NCI-H2171 (cell line): ENCODE measurements at places on chromosomes 2 and 18.

GRCh38 chr2:71563872-71564271 is 110.5 kb downstream of the DYSF start:
- DNase-seq, result no peak

DNA sequence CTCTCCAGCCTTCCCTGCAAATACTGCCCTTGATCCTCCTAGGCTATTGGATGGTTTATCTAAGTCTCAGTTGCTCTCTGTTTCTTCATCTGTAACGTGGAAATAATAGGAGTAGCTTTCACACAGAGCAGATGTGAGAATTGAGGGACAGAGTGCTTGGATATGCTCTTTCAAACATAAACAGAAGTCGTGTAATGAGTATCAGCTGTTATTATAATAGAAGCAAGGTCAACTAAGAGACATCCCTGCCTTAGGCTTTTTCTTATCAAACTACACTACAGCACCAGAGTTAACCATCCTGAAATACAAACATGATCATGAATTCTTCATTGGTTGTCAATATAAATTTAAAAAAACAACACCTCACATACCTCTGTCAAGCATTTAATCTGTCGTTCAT is 138.2 kb downstream of the DOK6 start:
- no peak for DNase-seq

- DNase-seq, result no peak
These were observed 680 bp downstream of the TTN start for GRCh38 chr2:178806543-178806942.

DNA sequence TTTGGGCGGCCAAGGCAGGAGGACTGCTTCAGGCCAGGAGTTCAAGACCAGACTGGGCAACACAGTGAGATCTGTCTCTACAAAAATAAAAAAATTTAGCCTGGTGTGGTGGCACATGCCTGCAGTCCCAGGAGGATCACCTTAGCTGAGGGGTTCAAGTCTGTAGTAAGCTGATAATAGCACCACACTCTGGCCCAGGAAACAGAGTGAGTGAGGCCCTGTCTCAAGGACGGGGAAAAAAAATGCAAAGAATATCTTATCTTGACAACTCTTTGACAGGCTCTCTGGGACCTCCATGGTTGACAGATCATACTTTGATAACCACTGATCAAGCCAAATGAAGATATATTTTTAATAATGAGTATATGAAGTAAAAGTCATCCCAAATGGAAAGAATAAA is 22.7 kb downstream of the USP34 start:
- no peak for DNase-seq

DNA sequence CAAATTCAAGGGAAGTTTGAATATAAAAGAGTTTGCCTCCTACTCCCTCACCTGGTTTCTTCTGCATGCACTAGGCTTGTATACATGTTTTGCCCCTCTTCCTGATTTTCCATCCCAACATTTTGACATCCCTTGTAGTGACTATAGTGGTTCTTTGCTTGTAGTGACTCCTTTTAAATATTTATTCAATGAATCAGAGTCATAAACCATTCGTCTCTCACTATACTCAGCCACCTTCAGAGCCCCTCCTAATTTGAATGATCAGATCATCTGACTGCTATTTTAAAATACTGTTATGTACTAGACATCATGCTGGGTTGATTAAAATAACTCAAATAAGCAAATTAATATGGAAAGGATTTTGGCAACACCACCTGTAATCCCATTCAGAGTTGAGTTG is 492.1 kb upstream of the PIK3C3 start:
- no peak for DNase-seq

- no peak for DNase-seq
These were observed 2.9 kb upstream of the INSIG2 start for GRCh38 chr2:118085173-118086023.

- no peak for DNase-seq
These were observed 1.0 kb upstream of the SNRNP200 start for GRCh38 chr2:96306370-96306769.

- DNase-seq, result no peak
These were observed 36.0 kb upstream of the UBE2E3 start for GRCh38 chr2:180944372-180944771.

- DNase-seq, result no peak
These were observed 81.8 kb upstream of the LCLAT1 start for GRCh38 chr2:30365201-30365600.

- DNase-seq, result no peak
These were observed 503.6 kb upstream of the REG3G start for GRCh38 chr2:78521938-78522337.

- no peak for DNase-seq
These were observed 9.3 kb upstream of the ALLC start for GRCh38 chr2:3648652-3649177.

DNA sequence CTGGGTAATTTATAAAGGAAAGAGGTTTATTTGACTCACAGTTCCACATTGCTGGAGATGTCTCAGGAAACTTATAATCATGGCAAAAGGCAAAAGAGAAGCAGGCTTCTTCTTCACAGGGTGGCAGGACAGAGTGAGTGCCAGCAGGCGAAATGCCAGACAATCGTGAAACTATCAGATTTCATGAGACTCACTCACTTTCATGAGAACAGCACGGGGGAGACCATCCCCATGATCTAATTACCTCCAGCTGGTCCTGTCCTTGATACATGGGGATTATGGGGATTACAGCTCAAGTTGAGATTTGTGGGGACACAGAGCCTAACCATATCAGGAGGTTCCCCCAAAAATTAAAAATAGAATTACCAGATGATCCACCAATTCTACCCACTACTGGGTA is 675.5 kb upstream of the SLC8A1 start:
- peak; percentile 36 for DNase-seq

DNA sequence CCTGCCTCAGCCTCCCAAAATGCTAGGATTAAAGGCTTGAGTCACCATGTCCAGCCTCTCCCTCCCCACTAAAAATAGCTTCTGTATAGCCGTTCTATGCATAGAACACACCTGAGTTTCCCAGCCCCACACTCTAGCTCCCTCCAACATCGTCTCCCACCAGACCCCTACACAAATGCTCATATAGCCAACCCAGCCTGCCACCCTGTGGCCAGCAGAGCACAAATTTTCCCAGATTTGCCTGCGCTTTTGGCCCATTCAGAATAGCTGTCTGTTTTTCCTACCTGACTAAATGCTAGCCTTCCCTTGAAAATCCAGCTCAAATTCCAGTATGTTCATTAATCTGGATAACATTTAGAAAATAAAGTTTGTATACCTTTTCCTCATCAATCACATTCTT is 22.8 kb downstream of the TRABD2A start:
- DNase-seq, result no peak

GRCh38 chr2:26008851-26009566 is 24.9 kb upstream of the RAB10 start:
- DNase-seq, result no peak

DNA sequence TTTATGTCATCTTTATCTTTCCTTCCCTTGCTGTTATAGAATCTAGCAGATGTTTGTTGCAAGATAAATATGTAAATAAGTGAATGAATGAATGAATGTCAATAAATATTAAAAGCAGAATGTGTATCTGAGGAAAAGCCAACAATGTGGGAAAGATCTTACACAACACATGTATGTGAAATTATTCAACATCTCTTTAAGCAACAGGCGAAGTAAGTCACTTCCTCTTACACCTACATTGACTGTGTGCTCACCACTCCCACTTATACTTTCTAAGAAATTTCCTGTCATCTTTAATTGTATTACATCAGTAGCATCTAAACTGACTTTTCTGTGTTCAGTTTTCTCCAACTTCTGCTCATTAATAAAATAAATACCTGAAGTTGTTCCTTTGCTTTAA is 43.0 kb downstream of the RAD51AP2 start:
- DNase-seq, result no peak

DNA sequence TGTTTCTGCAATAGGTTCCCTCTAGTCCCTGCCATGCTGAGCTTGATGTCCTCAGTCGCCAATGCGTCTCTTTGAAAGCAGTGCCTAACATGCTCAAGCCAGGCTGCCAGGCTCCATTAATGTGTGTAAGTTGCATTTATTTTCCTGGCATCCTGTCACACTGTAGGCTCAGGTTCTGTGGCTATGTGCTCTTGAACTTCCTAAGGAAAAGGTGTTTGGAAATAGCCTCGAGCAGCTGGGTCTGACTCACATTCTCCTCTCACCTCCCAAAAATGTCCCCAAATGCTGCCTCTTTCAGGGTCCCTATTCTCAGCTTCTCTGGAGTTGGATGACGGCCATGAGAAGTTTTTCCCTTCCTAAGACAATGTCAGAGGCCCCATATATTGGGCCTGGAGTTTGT is 58.0 kb upstream of the SLC14A2 start:
- no peak for DNase-seq

DNA sequence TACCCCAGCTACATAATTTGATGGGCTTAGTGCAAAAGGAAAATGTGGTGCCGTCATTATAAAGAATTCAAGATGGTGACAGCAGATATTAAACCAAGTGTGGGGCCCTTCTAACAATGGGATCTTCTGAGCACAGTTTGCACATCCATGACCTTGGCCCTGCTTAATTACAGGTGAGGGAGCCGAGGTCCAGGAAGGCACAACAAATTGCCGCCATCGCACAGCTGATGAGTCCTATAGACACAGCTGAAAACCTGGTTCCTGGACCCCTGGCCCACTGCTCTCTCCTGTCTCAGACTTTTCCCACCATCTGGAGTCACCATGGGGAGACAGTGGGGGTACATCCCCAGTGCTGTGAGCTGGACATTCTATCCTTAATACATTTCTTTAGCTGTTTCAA is 95.8 kb upstream of the MAP4K3 start:
- no peak for DNase-seq

DNA sequence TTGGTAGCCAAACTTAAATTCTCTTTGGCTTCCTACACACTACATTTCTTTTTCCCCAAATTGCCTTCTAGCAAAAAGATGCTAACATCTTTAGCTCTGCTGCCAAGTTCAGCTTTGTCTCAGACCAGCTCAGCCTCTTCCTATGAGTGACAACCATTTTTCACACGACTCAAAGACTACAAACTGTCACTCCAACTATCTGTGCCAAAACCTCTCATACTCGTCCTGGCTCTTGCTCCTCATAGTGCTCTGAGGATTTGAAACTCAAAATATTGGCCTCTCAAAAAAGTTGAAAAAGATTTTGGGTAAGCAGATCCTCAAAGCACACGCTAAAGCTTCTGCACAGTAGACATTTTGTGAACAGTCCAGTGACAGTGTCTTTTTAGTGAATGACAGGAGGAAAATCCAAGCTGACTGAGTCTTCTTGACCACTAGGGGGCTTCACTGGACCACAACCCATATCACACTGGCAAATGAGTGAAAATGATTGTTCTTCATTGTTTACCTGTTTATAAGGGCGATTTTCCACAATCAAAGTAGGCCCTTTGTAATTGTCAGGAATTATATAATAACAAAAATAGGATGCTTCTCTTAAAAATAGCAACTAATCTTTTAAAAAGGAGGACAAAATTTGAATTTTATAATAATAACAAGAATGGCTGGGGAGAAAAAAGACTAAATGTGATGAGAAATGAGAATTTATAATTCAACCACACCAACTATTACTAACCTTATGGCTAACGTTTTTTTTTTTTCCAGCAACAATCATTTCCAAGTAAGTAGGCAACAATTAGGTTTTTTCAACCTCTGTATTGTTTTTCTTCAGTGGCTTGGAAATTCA is 85.5 kb upstream of the PGAP1 start:
- DNase-seq, result peak; percentile 26

DNA sequence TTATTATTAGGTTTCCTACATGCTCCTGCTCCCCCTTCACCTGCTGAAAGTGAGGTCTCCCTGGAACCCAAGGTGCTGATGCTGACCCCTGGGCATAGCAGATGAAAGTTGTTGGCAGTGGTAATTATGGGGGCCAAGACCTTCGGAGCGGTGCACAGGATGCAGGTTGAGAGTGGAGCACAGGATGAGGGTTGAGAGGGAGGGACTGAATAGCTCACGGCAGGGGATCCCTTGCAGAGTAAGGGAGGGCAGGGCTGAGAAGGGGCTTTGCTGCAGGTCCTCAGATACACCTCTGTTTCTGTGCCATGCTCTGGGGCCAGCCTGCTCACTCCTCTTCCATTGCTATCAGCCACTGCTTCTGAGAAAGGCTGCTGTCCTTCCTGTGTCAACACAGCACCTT is 163.3 kb downstream of the FHOD3 start:
- DNase-seq, result no peak

DNA sequence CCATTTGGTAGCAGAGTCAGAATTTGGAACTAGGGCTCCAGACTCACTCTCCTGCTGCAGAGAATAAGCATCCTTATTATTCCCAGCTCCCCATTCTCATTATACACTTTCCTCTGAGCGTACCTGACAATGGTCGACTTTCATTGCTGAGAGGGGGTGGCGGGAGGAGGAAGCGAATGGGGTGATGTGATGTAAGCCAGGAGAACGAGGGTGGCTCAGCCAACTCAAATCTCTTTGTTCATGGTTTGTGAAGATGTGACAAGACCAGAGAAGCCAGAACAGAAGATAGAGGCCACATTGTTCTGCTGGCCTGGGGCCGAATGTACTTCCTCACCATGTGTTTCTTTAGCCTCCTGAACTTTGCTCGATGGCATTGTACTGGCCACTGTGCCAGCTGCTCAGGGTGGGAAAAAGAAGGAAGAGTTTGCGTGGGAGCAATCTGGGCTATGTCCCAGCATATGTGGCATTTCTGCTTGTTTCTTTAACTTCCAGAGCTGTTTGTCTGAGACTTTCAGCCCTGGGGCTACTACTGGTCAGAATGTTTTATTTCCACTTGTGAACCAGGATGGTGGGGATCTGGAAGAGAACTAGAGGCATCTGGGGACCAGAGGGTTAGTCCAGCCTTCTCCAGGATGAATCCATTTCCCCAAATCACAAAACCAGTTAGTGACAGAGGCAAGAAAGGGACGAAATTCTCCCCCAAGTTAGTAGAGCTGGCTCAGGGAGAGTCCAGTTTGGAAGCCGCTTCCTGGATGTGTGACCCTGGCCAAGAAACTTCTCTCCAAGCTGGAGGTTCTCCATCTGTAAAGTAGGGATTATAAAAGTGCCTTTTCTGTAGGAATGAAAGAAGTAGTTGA is 62.6 kb downstream of the MOGAT1 start:
- DNase-seq, result no peak

DNA sequence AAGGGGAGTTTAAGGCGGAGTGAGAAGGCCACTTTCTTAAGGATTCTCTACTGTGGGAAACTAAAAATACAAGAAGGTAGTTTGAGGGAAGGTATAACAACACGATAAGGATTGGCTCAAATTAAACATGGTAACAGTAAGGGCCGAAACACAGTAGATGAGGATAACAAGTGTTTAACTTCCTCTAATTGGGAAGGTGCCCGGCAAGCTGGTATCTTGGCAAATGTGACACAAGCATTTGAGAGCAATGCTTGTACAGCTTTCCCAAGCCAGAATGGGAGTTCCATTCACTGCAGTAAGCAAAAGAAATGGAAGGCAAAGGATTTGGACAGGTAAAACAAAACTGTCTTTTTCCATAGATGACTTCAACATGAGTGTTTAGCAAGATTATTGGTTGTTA is 19.8 kb downstream of the USP40 start:
- no peak for DNase-seq
